ENCODE measurements at places on chromosomes 16 and 17.

DNA sequence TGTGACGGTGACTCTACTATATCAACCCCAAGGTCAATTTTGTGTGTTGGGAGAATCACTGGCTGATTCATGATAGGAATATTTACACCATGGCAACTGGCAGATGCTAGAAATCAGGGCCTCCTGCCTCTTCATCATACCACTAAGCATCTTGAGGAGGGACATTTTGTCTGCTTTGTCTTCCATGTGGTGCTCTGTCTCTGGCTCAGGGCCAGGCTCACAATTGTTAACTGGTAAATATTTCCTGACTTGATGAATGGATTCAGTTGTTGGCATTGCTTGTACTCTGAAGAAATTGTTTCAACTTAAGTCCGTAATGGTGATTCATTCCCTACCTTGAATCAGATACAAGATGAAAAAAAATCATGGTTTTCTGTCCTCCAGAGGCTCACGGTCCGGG is 292.7 kb downstream of the HAPSTR1 start:
- DNase-seq = no peak

- peak; percentile 10 for DNase-seq
Measured at GRCh38 chr16:82011199-82011641, at the start of gene SDR42E1. SDR42E1 (minus strand) TSS chr16:82011470; CDS start chr16:82000858, 10,612 bp downstream.

- no peak for DNase-seq
Measured at GRCh38 chr17:51668155-51668962, 408.0 kb downstream of the UTP18 start.

DNA sequence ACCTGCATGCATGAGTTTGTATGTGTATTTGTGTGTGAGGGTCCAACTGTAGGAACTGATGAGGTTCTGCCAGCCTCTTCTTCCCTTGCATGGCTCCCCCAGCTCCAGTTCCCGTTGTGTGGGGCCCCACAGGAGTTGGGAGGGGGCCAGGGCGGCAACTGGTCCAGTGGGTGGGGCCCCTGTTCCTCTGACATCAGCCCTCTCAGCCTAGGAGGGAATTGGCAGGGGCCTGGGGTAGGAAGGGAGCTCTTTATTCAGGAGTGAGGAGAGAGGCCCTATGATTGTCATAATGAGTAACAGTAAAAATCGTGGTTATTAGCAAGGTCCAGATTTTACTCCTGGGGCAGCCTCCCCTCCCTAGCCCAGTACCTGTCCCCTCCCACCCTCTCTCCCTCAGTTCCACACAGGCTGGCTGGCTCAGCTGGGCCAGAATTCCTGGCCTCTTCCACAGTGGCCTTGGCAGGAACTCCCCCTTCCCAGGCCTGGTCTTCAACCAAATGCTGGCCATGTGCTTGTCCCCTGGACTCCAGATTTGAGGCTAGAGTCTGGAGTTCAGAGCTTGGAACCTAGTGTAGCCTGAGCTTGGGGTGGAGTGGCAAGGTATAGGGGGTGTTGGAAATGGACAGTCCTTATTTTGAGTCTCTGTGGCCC is 18.9 kb downstream of the RARA start:
- DNase-seq = no peak

- no peak for DNase-seq
Measured at GRCh38 chr17:81722184-81723120, 10.4 kb downstream of the SLC25A10 start.

DNA sequence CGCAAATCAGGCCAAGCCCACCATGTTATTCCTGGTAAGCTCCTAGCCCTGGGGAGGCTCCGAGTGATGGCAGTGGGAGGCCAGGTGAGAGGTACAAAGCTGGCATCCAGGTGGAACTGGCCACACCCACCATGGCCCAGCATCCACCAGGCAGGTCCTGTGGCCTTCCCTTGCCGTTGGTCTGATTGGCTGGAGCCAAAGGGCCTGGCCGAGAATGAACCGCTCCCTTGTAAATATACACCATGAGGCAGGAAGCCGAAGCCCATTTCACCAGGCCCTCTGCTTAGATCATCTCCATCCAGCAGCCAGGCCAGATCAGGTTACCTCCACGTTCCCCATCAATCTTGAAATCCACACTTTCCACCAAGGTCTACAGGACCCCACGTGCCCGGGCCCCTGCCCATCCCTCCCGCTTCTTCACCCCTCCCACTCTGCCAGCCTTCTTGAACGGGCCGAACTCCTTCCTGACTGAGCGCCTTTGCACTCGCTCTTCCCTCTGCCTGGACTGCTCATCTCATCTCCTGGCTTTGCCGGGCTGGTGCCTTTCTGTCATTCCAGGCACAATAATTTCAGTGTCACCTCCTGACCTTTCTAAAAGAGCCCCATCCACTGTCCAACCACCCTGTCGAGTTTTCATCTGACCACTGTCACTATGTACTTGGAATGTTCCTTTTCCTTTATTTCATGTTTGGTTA is 5.8 kb downstream of the SOCS1 start:
- DNase-seq = no peak

GRCh38 chr17:1004769-1005295 is 7.9 kb downstream of the TIMM22 start:
- DNase-seq = no peak

DNA sequence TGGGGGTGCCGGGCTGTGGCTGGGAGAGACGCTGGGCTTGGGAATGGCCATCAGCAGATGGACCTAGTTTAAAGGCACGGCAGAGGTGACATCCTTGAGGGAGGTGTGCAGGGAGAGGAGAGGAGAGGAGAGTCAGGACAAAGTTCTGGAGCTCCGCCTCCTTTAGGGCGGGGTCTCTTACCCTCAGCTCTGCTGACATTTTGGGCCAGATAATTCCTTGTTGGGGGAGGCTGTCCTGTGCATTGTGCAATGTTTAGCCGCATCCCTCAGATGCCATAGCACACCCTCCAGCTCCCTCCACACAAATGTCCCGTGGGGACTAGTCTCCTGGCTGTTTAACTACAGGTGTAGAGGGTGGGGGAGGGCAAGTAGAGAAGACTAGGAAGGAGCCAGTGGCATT is 48.3 kb downstream of the ARHGAP23 start:
- DNase-seq = no peak

DNA sequence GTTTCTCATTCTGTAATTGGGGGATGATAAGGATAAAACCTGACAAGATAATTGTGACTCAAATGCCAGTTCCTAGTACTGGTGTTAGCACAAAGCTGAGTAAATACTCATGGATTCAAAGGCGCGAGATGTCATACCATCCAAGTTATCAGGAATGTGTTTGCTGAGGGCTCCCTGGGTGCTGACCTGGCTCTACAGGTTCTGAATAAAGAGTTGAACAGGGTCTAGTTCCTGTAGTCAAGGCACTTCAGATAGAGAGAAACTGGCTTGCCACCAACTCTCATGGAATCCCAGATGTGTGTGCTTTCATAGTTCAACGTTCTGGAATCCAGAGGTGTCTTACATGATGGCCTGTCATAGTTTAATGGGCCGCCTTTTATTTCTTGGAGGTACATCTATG is 141.6 kb downstream of the PRKCA start:
- no peak for DNase-seq

GRCh38 chr17:45441526-45442310 is 9.0 kb upstream of the ARHGAP27 start:
- no peak for DNase-seq

- no peak for DNase-seq
Measured at GRCh38 chr17:47611372-47612350, 38.1 kb upstream of the KPNB1 start.
